ENCODE measurements at places on chromosomes 12 and 14.
A peak's percentile ranks its signal among the peaks of the same experiment; 100 is the strongest.

DNA sequence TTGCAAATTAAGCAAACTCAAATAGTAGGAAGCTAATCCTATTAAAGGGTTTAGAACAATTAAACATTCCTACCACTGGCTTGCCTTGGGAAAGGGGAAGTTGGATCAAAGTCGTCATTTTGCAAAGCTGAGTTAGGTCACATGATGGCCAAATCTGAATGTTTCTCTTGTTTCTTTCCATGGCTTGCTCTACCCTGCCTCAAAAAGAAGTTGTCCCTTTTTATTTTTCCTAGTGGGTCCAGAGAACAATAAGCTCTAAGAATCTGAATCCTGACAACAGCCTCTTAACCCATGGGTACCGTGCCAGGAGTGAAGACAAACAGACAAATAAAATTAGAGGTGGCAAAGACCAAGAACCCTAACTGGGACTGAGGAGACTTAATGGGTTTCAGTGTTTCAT lies 26.2 kb upstream of the NPFF start:
- no peak for DNase-seq

DNA sequence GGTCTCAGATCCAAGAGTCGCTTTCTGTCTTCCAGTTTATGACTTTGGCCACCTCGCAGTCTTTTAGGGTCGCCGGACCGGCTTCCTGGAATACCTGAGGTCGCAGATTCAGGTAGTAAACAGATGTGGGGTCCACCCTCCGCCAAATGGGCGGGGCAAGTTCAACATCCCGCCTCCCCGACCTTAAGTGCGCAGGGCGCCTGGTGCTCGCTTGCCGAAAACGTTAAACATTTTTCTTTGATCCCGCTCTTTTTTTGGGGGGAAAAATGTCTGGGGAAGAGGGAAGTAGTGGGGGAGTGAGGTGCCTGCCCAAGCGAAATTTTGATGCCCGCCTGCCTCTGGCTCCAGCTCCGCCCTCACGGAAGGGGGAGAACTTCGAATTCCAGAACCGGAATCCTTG lies 73.9 kb upstream of the TBX5 start:
- no peak for DNase-seq

GRCh38 chr12:6632026-6632983 lies 3.5 kb downstream of the LPAR5 start:
- no peak for DNase-seq

GRCh38 chr14:61452452-61452851 lies 131.1 kb downstream of the PRKCH start:
- DNase-seq, result no peak

- DNase-seq, result no peak
These were observed 35.0 kb downstream of the GALNT9 start for GRCh38 chr12:132294121-132295034.

- DNase-seq, result peak; percentile 3
These were observed 481 bp downstream of the REC8 start for GRCh38 chr14:24172261-24172860.
